ENCODE measurements at places on chromosomes 16 and 17. TPM values are rescaled to one million over a fixed set of nuclear protein-coding genes. Genes with fewer than 3 reads are reported as not detected.
A peak's percentile ranks its signal among the peaks of the same experiment; 100 is the strongest.

DNA sequence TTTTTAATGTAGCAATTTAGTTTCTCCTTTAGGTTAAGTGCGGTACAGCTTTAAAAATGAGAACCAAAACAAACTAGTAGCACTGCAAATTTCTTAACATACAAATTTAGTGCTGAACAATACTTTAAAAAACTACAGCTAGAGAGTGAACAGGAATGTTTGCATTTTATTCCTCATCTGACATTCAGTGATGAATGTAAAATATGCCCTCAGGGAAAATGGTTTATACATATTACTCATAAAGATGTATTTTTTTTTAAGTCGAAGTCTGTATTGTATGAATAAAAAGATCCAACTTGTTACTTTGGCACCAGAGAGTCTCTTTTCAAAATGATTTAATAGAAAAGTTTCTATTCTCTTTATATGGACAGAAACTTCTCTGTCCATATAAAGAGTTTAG is 96.8 kb downstream of the BRIP1 start:
- no peak for DNase-seq

DNA sequence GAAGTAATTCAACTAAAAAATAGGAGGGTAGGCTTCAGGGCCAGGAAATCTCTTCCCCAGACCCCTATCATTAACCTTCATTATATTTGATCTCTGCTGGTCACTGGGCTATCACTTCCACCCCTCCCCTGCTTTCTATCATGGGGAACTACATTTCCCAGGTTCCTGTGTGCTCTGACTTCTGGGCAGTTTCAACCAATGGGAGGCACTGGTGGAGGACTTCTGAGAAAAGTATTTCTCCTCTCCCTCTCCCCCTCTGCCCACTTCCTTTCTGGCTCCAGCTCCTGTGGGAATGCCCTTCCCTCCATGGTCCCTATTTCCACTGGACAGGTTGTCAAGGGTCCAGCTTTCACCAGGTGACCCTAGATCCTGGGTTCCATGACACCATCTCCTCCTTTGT is 364.4 kb downstream of the C16orf95 start:
- no peak for DNase-seq

DNA sequence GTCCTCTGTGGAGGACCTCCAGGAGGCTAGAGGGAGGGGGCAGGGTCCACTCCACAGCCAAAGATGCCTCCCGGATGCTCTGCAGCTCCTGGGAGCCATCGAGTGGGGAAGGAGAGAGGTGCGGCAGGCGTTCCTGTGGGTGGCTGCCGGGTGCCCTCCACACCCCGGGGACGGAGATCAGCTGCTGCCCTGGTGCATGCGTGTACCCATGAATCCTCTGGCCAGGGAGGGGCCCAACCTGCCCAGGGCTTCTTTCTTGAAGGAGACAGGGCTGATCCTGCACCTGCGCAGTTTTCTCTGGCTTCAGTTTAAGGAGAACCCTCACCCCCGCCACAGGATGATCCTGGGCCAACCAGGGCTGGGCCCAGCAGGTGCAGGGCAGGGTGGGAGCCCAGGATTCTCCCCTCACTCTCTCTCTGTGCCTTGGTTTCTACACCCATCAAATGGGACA is 33.5 kb upstream of the DOC2B start:
- no peak for DNase-seq

The ARHGDIG gene
- total RNA-seq, result not detected

The NOS2 gene
- 0.15 TPM for total RNA-seq

The NHERF1 gene
- total RNA-seq, result 177 TPM

GRCh38 chr17:70074236-70074830 is 692 bp upstream of the KCNJ16 start:
- DNase-seq, result no peak

DNA sequence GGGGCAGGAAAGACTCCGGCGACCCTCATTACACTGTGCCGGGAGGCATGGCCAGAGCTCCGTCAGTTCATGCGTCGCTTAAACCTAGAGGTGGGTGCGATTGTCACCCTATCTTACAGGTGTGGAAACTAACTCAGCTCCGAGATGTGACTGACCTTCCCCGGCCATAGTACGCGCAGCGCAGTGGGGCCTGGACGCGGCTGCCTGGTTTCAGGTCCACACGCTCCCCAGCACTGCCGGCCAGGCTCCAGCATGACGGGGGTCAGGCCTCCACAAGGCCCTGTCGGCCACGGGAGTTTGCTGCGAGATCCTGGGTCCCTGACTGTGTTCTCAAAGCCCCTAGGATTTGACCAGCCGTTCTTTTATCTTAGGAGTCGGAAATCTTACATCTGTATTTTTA is 34.4 kb downstream of the JPH3 start:
- no peak for DNase-seq

- DNase-seq, result no peak
These were observed 34.5 kb downstream of the ZDHHC7 start for GRCh38 chr16:84976644-84977400.

DNA sequence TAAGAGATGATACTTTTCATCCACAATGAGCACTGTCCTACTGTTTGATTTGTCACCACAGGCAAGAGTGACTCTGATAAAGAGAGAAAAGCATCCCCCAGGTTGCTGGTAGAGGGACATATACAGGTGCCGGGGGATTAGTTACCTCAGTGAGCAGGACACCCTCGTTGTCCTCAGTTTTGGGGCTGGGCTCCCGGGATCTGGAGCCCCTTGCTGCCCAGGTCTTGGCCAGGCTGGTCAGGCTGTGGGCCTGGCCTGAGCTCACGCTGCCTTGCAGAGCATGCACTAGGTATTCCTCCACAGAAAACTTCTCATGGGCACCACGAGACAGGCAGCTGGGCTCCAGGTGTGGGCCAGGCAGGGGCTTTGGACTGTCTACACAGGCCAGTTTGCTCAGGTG is 24.4 kb upstream of the SPATA32 start:
- DNase-seq, result no peak

The MKS1 gene
- total RNA-seq, result 6.2 TPM

DNA sequence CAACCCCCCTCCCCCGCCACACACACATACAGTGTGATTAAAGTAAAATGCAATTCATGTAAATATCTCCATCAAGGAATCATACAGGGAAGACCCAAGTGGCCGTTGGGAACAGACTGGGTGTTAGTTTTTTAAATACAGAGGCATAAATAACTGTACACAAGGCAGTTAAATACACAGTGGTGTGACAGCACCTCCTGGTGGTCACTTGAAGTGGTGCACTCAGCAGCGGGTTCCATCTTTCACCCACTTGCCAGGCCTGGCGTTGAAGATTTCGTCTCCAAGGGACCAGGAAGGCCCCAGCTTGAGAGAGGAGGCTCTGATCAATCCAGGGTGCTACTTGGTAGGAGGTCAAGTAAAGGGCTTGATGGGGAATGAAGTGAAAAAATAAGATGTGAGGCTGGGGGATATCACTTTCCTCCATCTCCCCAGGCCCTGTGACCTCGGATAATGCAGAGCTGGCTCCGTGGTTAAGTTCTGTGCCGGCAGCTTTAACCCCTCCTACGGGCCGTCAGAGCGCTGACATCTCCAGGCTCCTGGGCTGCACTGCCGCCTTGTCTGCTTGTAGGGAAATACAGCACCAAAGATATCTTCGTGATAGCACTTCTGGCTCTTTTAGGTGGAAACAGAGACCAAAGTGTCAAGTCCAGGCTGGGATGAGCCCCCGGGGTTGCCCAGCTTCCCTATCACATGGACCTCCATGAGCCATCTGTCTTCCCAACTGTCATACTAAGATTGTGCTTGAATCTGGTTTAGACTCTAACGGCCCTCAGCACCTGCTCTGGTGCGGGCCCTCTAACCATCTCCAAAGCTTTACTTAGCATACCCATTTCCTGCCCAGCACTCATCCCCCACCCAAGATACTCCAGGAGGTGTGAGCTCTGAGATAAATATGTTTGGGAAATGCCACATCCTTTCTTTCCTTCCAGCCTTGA is 20.7 kb downstream of the LGALS9 start:
- peak; percentile 35 for DNase-seq

The ENDOV gene
- total RNA-seq, result 13.1 TPM

The PABPN1L gene
- not detected for total RNA-seq

The GAS7 gene
- 0.76 TPM for total RNA-seq

GRCh38 chr17:29862951-29863350 is 67.1 kb downstream of the SSH2 start:
- DNase-seq, result no peak

DNA sequence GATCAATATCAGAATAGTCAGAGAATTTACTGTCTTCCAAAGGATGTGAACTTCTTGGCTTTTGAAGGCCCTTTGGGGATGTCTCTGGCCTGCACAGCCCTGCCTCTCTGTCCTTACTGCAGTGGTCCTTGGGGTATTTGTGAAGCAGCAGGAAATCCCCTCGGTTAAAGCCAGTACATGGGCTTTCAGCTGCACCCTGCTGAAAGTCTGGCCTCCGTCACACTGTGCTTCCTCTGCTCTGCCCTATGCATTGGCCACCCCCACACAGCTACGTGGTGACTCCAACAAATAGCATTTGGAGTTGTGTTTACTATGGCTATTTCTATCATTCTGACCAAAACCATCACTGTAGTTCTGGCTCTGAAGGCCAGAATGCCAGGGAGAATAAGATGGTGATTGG is 21.2 kb downstream of the SYCE1L start:
- no peak for DNase-seq

DNA sequence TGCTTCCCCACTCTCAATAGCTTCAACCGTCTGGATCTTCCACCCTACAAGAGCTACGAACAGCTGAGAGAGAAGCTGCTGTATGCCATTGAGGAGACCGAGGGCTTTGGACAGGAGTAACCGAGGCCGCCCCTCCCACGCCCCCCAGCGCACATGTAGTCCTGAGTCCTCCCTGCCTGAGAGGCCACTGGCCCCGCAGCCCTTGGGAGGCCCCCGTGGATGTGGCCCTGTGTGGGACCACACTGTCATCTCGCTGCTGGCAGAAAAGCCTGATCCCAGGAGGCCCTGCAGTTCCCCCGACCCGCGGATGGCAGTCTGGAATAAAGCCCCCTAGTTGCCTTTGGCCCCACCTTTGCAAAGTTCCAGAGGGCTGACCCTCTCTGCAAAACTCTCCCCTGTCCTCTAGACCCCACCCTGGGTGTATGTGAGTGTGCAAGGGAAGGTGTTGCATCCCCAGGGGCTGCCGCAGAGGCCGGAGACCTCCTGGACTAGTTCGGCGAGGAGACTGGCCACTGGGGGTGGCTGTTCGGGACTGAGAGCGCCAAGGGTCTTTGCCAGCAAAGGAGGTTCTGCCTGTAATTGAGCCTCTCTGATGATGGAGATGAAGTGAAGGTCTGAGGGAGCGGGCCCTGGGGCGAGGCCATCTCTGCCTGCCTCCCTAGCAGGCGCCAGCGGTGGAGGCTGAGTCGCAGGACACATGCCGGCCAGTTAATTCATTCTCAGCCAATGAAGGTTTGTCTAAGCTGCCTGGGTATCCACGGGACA is 11.1 kb upstream of the CLEC18A start:
- no peak for DNase-seq

GRCh38 chr17:49965524-49965909 is 3.5 kb upstream of the DLX4 start:
- DNase-seq, result no peak

GRCh38 chr17:60577147-60577915 is 22.7 kb upstream of the PPM1D start:
- no peak for DNase-seq

The C17orf50 gene
- total RNA-seq, result not detected

DNA sequence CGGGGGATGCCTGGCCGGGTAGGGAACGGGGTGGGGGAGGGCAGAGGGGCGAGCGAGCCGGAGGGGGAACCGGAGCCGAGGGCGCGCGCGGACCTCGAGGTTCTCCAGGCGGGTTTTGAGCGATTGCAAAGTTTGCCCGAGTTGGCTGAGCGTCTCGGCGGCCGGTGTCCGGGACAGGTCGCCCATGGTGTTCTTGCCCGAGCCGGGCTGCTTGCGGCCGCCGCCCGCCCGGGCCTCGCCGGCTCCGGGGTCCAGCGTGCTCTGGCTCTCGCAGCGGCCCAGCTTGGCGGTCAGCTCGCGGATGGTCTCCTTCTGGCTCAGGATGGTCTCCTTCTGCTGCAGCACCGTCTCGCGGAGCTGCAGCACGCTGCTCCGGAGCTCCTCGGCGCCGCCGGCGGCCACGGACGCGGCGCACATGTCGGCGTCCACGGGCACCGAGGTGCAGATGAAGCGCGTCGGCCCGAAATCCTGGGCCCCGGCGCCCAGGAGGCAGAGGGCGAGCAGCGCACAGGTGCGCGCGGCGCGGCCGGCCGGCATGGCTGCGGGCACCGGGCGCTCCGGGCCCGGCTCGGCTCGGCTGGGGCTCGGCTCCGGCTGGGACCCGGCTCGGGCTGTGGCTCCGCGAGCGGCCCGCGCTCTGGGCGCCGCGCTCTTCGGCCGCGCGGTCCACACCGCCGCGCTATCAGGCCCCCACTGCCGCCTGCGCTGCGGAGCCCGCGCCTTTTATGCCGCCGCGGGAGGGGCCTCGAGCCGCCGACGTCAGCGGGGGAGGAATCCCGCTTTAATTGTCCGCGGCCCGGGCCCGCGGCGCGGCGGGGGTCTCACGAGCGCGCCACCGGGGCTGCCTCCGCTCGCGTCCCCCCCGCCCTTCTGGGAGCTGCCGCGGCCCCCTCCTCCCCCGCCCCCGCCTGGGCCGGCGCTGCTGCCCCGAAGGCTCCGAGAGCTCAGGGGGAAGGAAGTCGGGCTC is at the start of gene NPTX1:
NPTX1 (minus strand) TSS at position 698 of the 967 bp plus-strand sequence; CDS start at position 537, 161 bp downstream.
- DNase-seq, result peak; percentile 32

DNA sequence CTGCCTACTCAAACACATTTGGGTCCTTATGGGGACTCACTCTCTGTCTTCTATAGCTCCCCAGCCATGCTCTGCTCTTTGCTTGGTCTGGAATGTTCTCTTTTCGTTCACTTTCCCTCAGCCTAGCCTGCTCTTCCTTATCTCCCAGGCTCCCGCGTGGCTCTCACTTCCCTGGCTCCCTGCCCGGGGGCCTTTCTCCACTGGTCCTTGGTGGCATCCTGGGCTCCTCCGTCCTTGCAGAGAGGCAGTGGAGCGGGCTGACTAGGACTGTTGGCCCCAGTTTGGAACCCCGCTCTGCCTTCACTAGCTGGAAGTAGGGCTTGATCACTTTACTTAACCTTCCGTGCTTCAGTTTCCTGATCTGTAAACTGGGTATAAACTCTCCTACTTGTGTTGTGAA is 31.2 kb downstream of the SHISA6 start:
- no peak for DNase-seq

The PIMREG gene
- not detected for total RNA-seq

The CSH1 gene
- total RNA-seq, result 11.7 TPM

The SLFN14 gene
- total RNA-seq, result 0.57 TPM

DNA sequence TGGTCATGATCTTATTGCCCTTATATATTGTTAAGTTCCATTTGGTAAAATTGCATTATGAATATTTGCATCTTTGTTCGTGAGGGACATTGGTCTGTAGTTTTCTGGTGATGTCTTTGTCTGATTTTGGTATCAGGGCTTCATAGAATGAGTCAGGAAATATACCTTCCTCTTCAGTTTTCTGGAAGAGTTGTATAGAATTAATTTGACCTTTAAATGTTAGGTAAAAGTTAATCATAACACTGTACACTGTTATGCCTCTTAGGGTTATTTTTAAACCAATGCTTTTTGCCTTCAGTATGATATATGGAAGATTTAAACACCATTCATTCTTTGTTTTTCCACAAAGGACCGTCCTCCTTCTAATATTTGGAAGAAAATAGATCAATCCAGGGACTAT is 180.0 kb downstream of the CHD9 start:
- no peak for DNase-seq

GRCh38 chr17:35617505-35617904 is 30.4 kb downstream of the AP2B1 start:
- DNase-seq, result no peak

The CEMP1 gene
- total RNA-seq, result 0.27 TPM

The RNF222 gene
- 0.81 TPM for total RNA-seq

- no peak for DNase-seq
These were observed 28.5 kb downstream of the SRCIN1 start for GRCh38 chr17:38577244-38577643.

GRCh38 chr16:80682421-80683070 is 121.9 kb downstream of the CDYL2 start:
- DNase-seq, result no peak
